Esophagus squamous epithelium (tissue), 5 donors: ENCODE measurements at places on chromosomes 13 and 19.

DNA sequence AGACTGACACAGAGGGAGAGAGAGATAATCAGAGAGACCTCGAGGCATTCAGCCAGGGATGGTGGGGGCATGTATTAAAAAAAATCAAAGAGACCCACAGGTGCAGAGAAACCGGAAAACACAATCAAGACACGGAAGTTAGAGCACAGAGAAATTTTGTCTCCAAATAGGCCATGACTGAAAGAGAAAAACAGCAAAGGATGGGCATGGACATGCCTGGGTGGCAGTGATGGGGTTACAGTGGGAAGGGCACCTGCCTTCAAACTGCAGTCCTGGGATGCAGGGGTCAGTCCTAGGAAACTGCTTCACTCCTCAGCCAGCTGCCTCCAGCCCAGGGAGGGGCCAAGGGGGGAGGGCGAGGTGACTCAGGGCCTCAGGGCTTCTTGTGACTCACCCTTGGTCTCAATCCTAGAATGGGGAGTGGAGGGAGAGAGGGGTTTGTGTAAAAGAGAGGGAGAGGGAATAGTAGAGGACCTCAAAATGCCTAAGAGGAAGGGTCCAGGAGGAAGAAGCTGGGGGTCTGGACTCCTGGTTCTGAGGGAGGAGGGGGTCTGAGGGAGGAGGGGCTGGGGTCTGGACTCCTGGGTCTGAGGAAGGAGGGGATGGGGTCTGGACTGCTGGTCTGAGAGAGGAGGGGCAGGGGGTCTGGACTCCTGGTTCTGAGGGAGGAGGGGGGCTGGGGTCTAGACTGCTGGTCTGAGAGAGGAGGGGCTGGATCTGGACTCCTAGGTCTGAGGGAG is 3.6 kb upstream of the KCNN4 start:
- H3K4me1 ChIP-seq = peaks cover 62% of the 10 kb centered on the region
- no peak overlapping the region for H3K4me3 ChIP-seq
- H3K27ac ChIP-seq = peak overlapping the region; percentile 79
- no peak for DNase-seq
- H3K36me3 ChIP-seq = no peaks in the 10 kb centered on the region
- no peaks in the 10 kb centered on the region for H3K27me3 ChIP-seq

DNA sequence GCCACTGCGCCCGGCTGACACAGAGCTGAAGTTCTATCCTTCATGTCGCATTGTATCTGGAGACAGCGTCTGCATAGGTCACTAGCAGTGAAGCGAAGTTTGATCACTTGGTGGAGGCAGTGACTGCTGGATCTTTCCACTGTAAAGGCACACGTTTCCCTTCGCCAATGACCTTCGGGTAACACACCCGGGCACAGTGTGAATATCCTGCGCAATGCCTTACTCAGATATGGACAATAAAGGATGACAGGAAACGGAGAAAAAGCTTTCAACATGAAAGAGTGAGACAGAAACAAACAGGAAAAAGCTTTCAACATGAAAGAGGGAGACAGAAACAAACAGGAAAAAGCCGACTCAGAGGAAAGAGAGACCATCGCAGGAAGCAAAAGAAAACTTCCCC is 17.1 kb downstream of the ARL11 start:
- peaks cover 24% of the 10 kb centered on the region for H3K4me1 ChIP-seq
- H3K4me3 ChIP-seq = no peak overlapping the region
- H3K27ac ChIP-seq = no peak overlapping the region
- no peaks in the 10 kb centered on the region for H3K36me3 ChIP-seq

DNA sequence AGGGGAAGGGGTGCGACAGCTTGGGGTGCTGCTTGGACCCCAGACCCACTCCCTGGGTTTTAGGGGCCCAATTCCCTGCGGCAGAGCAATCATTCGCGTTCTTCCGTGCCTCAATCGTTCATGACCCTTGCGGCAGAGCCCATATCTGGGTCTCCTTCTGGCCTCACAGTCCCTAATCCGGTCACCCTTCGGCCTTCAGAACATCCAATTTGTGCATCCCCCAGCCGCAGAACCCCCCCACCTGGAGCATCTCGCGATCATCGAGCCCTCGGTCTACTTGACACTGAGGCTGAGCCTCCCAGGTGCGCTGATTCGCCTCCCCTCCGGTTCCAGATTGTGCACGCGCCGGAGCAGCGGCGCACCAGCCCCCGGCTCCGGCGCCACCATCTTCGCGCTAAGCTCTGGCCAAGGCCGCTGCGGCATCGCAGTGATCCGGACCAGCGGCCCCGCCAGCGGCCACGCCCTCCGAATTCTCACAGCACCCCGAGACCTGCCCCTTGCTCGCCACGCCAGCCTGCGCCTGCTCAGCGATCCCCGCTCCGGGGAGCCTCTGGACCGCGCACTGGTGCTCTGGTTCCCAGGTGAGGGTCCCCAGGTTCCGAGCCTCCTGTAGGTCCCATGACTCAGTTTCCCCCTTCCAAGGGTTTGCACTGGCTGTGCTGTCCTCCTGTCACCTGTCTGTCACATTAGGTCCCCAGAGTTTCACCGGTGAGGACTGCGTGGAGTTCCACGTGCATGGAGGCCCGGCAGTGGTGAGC is 501 bp downstream of the GTPBP3 start:
- H3K27me3 ChIP-seq = no peaks in the 10 kb centered on the region
- peak overlapping the region; percentile 98 for H3K27ac ChIP-seq
- H3K4me3 ChIP-seq = peak overlapping the region; percentile 57
- DNase-seq = no peak

DNA sequence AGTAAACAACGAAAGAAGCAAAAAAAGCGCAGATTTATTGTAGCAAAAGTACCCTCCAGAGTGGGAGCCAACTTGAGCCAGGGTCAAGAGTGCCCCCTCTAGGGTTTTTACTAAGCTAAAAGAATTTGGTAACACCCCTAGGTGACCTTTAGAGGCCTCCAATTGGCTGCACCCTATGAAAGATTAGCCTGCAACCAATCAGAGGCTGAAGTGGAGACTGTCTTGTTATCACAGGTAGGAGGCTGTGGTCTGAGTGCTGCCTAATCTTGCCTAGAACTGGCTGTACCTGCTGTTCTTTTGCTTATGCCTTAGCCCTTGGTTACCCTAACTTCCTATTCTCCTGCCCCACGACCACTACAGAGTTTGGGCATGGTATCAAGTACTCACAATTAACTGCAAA is 38.3 kb downstream of the ANKRD10 start:
- peaks cover 12% of the 10 kb centered on the region for H3K4me1 ChIP-seq
- DNase-seq = no peak
- no peak overlapping the region for H3K27ac ChIP-seq

- no peak overlapping the region for H3K4me3 ChIP-seq
- H3K27me3 ChIP-seq = no peaks in the 10 kb centered on the region
- no peaks in the 10 kb centered on the region for H3K36me3 ChIP-seq
- no peaks in the 10 kb centered on the region for H3K4me1 ChIP-seq
Observed at GRCh38 chr13:66492479-66492878, 737.7 kb downstream of the PCDH9 start.

DNA sequence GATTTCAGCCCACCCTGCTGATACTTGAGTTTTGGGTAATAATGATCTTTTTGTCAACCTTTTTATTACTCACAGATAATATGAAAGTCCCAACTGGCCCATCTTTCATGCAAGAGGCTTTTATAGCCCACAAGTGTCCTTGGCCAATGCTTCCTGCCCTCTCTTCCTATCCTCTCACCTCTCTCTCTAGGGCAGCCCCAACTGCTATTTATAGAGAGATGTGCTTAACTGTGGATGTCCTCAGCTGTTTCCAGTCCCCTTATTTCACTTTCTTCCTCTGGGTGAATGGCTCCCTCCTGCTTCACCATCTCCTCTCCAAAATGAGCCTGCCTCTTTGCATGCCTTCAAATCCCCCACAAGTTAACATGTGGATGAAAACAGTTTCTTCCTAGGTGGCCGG is 27.4 kb downstream of the ARHGEF7 start:
- H3K36me3 ChIP-seq = no peaks in the 10 kb centered on the region
- no peak overlapping the region for H3K27ac ChIP-seq
- H3K27me3 ChIP-seq = peaks cover 31% of the 10 kb centered on the region
- no peak overlapping the region for H3K4me3 ChIP-seq

DNA sequence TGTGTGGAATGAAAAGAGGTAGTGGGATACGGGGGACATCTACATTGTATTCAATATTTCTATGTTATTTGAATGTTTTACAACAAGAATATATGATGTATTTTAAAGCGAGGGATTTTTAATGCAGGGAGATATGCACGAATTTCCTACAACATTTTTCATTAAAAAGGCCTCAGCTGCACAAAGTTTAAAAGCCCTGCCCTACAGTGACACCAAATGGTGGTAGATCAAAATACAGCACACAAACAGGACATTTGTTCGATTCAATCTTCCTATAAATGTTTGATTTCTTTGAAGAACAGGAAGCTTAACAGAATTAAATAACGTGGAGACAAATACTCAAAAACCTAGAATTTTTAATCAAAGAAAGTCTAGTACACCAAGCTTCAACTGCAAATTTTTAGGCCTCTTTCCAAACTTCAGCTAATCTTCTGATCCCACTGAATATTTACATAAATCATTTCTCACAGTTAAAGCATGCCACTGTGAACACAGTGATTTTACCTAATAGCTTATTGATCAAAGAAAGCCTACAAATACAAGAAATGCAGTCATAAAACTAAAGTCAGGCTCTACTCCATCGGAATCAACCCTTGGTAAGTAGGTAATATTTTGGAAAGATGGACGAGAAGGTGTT is 257.2 kb downstream of the DIAPH3 start:
- no peak for DNase-seq
- no peak overlapping the region for H3K4me3 ChIP-seq
- no peaks in the 10 kb centered on the region for H3K4me1 ChIP-seq
- no peak overlapping the region for H3K27ac ChIP-seq
- no peaks in the 10 kb centered on the region for H3K27me3 ChIP-seq

DNA sequence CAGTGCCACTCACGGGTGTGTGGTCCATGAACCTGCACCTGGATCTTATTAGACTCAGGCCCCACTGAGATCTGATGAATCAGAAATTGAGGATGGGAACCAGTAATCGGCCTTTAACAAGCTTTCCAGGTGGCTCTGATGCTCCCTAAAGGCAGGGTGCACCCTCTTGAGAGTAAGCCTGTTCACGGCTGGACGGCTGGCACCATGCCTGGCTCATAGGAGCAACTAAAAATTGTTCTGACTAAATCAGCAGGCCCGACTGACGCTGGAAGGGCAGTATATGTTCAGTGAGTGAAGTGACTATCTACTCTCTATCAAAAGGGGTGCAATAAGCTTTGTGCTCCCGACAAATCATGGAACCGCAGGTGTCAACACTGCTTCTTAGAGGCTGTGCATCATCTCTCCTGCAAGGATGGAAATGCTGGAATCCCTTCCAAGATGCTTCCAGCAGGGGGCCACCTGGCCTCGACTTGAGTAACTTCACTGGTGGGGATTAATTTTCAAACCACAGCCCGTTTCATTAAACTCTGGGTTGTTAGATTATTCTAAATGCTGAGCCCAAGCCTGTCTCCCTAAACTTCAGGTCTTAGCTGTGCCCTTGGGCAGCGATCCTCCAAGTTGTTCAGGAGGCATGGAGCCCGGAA is 28.4 kb downstream of the TMTC4 start:
- H3K4me1 ChIP-seq = no peaks in the 10 kb centered on the region
- H3K36me3 ChIP-seq = peaks cover 46% of the 10 kb centered on the region
- H3K27me3 ChIP-seq = no peaks in the 10 kb centered on the region
- H3K27ac ChIP-seq = no peak overlapping the region

GRCh38 chr13:26660185-26660584 is 100.4 kb downstream of the GPR12 start:
- H3K4me3 ChIP-seq = no peak overlapping the region
- no peaks in the 10 kb centered on the region for H3K36me3 ChIP-seq
- no peak for DNase-seq
- no peaks in the 10 kb centered on the region for H3K4me1 ChIP-seq
- H3K27me3 ChIP-seq = no peaks in the 10 kb centered on the region

DNA sequence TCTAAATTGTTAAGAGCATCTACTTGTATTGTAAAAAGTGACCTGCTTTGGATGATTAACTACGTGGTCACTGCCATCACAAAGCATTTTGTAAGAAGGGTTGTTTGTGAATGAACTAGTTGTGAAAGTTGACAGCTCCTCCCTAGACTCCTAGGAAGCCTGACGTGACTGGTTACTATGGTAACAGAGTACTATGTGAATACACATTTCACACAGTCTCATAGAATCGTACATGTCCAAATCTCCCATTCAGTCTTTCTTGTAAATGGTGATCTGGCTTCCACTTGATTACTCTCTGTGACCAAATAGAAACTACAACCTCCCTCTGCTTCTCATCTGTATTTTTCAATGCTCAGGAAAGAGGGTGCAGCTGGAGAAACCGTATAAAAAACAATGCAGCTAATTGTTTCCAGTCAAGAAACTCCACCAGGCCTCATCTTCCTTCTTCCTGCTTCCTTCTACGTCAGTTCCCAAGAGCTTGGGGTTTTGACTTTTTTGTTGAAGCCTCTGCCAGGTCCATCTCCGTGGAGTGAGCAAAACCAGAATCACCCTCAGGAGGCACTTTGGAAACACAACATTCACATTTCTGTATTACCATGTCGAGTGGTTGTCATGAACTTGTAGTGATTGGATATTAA is 83.4 kb downstream of the GPC6 start:
- H3K4me3 ChIP-seq = no peak overlapping the region
- H3K36me3 ChIP-seq = no peaks in the 10 kb centered on the region
- no peak for DNase-seq
- no peak overlapping the region for H3K27ac ChIP-seq
- no peaks in the 10 kb centered on the region for H3K27me3 ChIP-seq
- no peaks in the 10 kb centered on the region for H3K4me1 ChIP-seq

DNA sequence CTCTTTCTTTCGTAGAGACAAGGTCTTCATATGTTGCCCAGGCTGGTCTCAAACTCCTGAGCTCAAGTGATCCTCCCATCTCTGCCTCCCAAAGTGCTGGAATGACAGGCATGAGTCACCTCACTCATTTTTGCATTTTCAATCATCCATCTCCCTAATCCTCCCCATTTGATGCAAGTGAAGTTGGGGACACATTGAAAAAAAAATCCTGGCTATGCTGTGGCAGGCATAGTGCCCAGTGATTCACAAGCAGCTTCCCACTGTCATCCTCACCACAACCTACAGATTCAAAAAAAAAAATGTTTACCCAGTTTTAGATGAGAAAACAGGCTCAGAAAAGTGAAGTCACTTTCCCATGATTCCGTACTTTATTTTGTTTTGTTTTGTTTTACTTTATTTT is 44.7 kb upstream of the USP29 start:
- no peaks in the 10 kb centered on the region for H3K27me3 ChIP-seq
- H3K4me3 ChIP-seq = no peak overlapping the region
- H3K27ac ChIP-seq = no peak overlapping the region
- no peak for DNase-seq

DNA sequence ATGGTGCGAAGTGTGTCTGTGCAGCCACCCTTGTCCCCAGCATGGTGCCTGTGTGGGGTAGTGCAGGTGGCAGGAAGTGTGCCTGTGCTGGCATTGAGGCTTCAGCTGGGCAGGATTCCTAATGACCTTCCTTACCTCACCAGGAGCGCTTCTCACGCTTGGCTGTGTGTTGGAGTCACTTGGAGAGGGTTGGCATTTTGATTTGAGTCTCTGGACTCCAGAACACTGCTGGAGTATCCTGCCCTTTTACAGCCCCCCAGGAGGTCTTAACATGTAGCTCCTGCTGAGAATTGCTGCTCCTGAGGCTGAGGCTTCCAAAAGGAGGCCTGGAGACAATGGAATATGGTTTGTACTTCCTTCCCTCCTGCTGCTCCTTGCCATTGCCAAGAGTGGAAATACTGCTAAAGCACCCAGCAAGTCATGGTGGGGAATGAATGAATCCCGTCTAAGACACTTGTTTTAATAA is 87.1 kb downstream of the ARHGEF7 start:
- peaks cover 22% of the 10 kb centered on the region for H3K36me3 ChIP-seq
- DNase-seq = no peak
- peaks cover 47% of the 10 kb centered on the region for H3K4me1 ChIP-seq
- no peaks in the 10 kb centered on the region for H3K27me3 ChIP-seq
- H3K4me3 ChIP-seq = no peak overlapping the region
